ENCODE measurements at places on chromosomes 3 and 15.

- DNase-seq: no peak
- no peak overlapping the region for H3K4me3 ChIP-seq
- no peaks in the 10 kb centered on the region for H3K36me3 ChIP-seq
Observed at GRCh38 chr3:141070727-141071357, 19.7 kb downstream of the SPSB4 start.

DNA sequence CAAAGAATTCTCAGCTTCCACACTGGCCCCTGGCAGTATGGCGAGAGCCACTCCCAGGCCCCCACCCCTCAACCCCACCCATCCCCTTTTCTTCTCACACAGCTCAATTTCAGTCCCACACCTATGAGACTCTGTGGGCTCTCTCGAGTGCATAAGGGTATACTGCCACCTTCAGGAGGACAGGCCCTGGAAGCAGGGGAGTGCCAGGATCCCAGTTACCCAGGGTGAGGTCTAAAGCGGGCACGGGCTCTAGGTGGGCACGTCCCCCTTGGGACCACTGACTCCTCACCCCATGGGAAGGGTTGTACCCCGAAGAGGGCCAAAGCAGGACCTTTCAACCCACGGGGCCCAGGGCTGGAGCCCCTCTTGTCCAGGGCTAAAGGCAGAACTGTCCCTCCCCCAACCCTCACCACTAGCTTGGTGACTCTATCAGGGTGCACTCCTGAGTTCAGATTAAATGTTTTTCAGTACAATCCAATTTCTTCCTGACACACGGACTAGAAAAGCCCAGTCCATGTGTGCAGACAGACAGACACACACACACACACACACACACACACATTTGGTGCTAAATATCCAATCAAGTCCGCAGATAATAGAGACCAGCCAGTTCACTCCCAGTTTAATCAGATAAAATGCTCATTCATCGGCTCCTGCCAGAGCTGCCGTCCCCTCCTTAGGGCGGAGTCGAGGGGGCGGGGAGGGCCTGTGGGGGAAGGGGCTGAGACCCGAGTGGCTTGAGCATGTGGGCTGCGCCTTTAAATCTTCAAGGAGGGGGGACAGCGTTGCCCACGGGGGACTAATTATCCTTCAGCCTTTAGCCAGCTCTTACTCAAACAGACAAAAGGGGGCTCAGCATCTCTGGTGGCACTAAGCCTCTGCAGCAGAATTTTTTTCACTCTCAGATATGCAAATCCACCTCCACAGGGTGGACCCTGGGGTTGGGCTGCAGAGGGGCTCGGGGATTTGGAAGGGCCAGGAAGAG lies 59.3 kb downstream of the CYP11A1 start:
- peak; percentile 44 for DNase-seq

GRCh38 chr3:65200310-65200970 lies 512.6 kb upstream of the ADAMTS9 start:
- no peak for DNase-seq
- no peaks in the 10 kb centered on the region for H3K4me1 ChIP-seq
- no peak overlapping the region for H3K27ac ChIP-seq
- no peaks in the 10 kb centered on the region for H3K36me3 ChIP-seq
- no peaks in the 10 kb centered on the region for H3K27me3 ChIP-seq

DNA sequence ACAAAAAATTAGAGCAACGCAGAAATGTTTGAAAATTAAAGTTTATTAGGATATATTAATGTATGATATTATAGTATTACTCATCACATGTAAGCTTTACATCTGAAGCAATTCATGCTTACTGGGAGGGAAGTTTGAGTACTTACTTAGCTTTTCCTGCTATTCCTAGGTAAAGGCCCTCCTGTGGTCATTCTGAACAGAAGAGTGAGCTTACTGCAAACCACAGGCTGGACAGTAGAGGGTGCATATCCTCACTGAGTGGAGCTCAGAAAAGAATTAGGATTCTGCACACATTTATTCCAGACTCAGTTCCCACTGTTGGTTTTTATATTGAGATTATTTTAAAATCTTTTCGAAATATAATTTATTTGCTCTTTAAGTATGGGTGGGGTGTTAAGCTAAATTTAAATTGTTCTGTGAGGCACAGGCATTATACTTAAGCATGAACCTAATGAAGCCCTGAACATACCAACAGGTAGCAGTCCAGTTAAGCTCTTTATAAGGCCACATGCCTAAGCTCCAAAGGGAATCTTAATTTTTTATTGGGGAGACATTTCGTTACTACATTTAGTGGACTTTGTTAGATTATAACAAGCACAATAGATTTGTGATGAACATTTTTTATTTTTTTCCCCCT lies 10.2 kb downstream of the MRPS22 start:
- no peak overlapping the region for H3K4me3 ChIP-seq
- peaks cover 70% of the 10 kb centered on the region for H3K36me3 ChIP-seq
- H3K4me1 ChIP-seq: no peaks in the 10 kb centered on the region
- DNase-seq: peak; percentile 50
- no peaks in the 10 kb centered on the region for H3K27me3 ChIP-seq
- no peak overlapping the region for H3K27ac ChIP-seq

GRCh38 chr3:189304465-189305351 lies 132.9 kb downstream of the TPRG1 start:
- H3K27ac ChIP-seq: peak overlapping the region; percentile 53
- H3K27me3 ChIP-seq: peaks cover 6% of the 10 kb centered on the region
- DNase-seq: peak; percentile 41
- H3K4me3 ChIP-seq: no peak overlapping the region

- no peak overlapping the region for H3K4me3 ChIP-seq
- no peaks in the 10 kb centered on the region for H3K36me3 ChIP-seq
- peaks cover 46% of the 10 kb centered on the region for H3K4me1 ChIP-seq
- H3K27ac ChIP-seq: peak overlapping the region; percentile 95
- no peaks in the 10 kb centered on the region for H3K27me3 ChIP-seq
- peak; percentile 100 for DNase-seq
Observed at GRCh38 chr3:115790759-115791158, 167.4 kb downstream of the GAP43 start.

DNA sequence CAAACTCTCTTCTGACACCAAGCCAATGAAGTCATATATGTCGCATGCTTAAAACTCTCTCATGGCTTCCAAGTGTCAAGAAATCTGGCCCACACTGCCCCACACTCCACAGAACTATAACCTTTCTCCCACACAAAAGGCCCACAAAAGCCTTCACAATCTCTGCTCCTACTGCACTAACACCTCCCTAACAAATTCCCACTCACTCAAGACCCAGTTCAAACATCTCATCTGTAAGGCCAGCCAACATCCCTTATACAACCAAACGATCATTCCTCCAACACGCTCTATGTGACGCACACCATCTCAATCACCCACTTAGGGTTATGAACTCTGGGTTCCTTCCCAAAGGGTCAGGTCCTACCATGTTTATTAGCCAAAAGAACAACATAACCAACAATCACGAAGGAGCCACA lies 13.5 kb downstream of the TBC1D2B start:
- H3K36me3 ChIP-seq: no peaks in the 10 kb centered on the region
- DNase-seq: no peak
- H3K27ac ChIP-seq: no peak overlapping the region
- H3K27me3 ChIP-seq: no peaks in the 10 kb centered on the region

DNA sequence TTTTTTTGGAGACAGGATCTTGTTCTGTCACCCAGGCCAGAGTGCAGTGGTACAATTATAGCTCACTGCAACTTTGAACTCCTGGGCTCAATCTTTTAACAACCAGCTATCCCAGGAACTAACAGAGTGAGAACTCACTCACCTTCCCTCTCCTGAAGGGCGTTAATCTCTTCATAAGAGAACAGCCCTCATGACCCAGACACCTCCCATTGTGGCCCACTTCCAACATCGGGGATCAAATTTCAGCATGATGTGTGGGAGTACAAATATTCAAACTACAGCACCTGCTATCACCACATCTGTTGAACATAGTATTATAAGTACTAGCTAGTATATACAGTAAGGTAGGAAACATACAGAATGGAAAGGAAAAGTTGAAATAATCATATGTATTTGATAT lies 132.5 kb downstream of the DOCK3 start:
- H3K36me3 ChIP-seq: no peaks in the 10 kb centered on the region
- no peak for DNase-seq
- H3K4me3 ChIP-seq: no peak overlapping the region
- no peaks in the 10 kb centered on the region for H3K27me3 ChIP-seq
- H3K27ac ChIP-seq: no peak overlapping the region

GRCh38 chr3:87771337-87772192 lies 287.2 kb downstream of the CGGBP1 start:
- H3K36me3 ChIP-seq: no peaks in the 10 kb centered on the region
- no peak for DNase-seq
- H3K27me3 ChIP-seq: no peaks in the 10 kb centered on the region
- H3K4me3 ChIP-seq: no peak overlapping the region

DNA sequence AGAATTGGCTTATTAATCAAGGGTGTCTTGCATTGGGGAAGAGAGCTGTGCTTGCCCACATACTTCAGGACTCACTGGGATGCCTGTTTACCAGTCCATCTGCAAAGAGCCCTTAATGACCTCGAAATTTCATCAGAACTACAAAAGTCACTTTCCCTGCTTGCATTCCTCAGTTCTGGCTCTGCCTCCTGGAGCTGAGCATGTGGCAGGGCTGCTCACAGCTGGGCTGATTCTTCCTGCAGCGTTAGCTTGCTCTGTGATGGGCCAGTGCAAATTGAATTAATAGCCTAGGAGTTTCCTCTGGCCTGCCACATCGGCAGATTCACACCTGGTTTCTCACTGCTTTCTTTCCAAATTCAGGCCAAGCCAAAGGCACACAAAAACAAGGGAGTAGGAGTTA lies 108.9 kb downstream of the DUT start:
- peaks cover 16% of the 10 kb centered on the region for H3K4me1 ChIP-seq
- H3K27me3 ChIP-seq: no peaks in the 10 kb centered on the region

- no peak for DNase-seq
- no peak overlapping the region for H3K27ac ChIP-seq
- H3K27me3 ChIP-seq: no peaks in the 10 kb centered on the region
- H3K4me3 ChIP-seq: no peak overlapping the region
Observed at GRCh38 chr3:14950274-14950673, 2.9 kb downstream of the NR2C2 start.

- no peak overlapping the region for H3K4me3 ChIP-seq
- H3K27ac ChIP-seq: no peak overlapping the region
- no peaks in the 10 kb centered on the region for H3K27me3 ChIP-seq
- no peak for DNase-seq
- H3K36me3 ChIP-seq: no peaks in the 10 kb centered on the region
- no peaks in the 10 kb centered on the region for H3K4me1 ChIP-seq
Observed at GRCh38 chr3:126035362-126036050, 48.4 kb downstream of the SLC41A3 start.

DNA sequence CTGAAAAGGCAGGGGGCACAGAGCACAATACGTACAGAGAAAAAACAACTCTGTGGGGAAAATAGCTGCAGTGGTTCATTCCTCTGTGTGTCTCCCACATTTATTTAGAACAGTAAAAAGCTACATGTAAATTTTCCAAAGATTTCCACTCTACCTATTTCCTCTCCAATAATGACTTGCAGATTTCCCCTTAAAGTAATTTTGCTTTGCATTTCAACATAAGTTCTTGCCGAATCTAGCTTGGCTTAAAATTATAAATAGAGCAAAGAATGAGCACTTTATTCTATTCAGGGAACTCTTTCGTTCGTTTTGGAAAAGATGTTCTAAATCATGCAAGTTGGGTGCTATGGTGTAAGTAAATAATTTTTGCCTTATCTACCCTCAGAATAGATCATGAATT lies 58.2 kb upstream of the NR2E3 start:
- H3K27ac ChIP-seq: peak overlapping the region; percentile 41
- no peaks in the 10 kb centered on the region for H3K27me3 ChIP-seq
- no peaks in the 10 kb centered on the region for H3K36me3 ChIP-seq
- peaks cover 36% of the 10 kb centered on the region for H3K4me1 ChIP-seq
- no peak overlapping the region for H3K4me3 ChIP-seq

- no peaks in the 10 kb centered on the region for H3K36me3 ChIP-seq
- no peaks in the 10 kb centered on the region for H3K27me3 ChIP-seq
- DNase-seq: no peak
- no peak overlapping the region for H3K27ac ChIP-seq
Observed at GRCh38 chr15:25426896-25427610, 11.8 kb downstream of the UBE3A start.

DNA sequence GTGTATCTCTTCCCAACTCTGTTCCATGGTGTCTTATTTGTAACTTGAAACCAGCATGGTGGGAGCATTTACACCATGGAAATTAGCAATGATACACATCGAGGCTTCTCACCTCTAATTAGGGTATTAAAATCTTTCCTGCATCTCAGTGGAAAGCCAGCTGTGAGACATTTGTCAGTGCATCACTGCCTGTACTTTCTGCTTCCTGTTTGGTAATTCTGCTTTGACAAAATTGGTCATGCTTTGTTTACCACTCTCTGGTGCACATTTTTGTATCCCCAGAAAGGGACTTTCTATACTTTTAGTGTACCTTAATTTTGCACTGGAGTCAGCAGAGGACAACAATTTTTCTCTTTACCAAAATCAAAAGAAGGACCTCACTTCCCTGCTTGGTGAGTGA lies 402.1 kb downstream of the PDCD6IP start:
- no peaks in the 10 kb centered on the region for H3K36me3 ChIP-seq
- H3K4me1 ChIP-seq: no peaks in the 10 kb centered on the region
- H3K4me3 ChIP-seq: no peak overlapping the region
- H3K27ac ChIP-seq: no peak overlapping the region
- no peak for DNase-seq

GRCh38 chr15:39624806-39625205 lies 43.9 kb downstream of the THBS1 start:
- peaks cover 31% of the 10 kb centered on the region for H3K4me1 ChIP-seq
- peak overlapping the region; percentile 30 for H3K27ac ChIP-seq
- H3K4me3 ChIP-seq: no peak overlapping the region
- peak; percentile 92 for DNase-seq
- no peaks in the 10 kb centered on the region for H3K36me3 ChIP-seq
- no peaks in the 10 kb centered on the region for H3K27me3 ChIP-seq

DNA sequence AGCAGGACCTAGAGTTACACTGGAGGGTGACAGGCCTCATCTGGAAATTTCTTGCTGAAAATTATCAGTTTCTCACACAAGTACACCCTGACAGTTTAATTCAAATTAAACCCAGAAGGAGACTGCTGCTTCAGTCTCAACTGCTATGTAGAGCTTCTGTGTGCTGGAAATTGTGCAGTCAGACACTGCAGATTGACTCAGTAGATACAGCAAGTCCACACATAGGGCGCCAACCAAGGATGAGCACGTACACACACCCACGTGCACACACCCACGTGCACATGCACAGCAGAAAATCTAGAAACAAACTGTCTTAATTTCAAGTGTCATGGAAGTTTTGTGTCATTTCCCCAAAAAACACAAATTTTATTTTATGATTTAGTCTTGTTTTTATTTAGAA lies 192.9 kb downstream of the PDE8A start:
- DNase-seq: no peak
- no peaks in the 10 kb centered on the region for H3K36me3 ChIP-seq
- no peaks in the 10 kb centered on the region for H3K27me3 ChIP-seq
- H3K4me1 ChIP-seq: peaks cover 6% of the 10 kb centered on the region
- no peak overlapping the region for H3K27ac ChIP-seq
- H3K4me3 ChIP-seq: no peak overlapping the region

GRCh38 chr3:183439515-183439914 lies 11.1 kb upstream of the MCF2L2 start:
- peaks cover 10% of the 10 kb centered on the region for H3K27me3 ChIP-seq
- H3K4me1 ChIP-seq: no peaks in the 10 kb centered on the region
- no peak overlapping the region for H3K4me3 ChIP-seq
